ENCODE measurements at places on chromosomes 6 and 20. TPM values are rescaled to one million over a fixed set of nuclear protein-coding genes. Genes with fewer than 3 reads are reported as not detected.

- DNase-seq = no peak
Measured at GRCh38 chr6:26629359-26629758, 30.2 kb downstream of the ZNF322 start.

Gene ESR1
- 0.11 TPM for total RNA-seq

- no peak for DNase-seq
Measured at GRCh38 chr20:37522260-37523011, 1.4 kb downstream of the NNAT start.

Gene PLCB1
- total RNA-seq = 66.2 TPM

Gene SLC26A8
- total RNA-seq = 0.93 TPM

- DNase-seq = no peak
Measured at GRCh38 chr20:37681384-37682112, 12.3 kb upstream of the CTNNBL1 start.

Gene BANF2
- not detected for total RNA-seq

Gene SOBP
- 0.16 TPM for total RNA-seq

DNA sequence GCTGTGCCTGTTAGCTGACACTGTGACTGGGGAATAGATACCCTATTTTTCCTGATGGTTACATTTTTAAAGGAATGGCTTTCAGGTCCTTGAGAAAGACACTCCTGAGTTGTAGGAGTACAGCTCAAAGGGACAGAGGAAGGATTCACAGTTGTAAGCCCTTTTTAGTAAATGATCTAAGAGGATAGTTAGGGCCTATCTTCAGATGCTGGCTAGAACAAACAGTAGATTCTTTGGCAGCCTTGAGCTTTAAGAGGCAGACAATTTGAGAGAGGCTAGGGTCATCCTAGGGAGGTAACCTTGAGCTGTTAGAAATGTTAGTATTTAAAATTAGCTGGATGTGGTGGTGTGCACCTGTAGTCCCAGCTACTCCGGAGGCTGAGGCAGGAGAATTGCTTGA lies 111.5 kb downstream of the ZFAND3 start:
- DNase-seq = no peak

Gene BMP6
- total RNA-seq = 0.25 TPM

Gene ISM1
- total RNA-seq = not detected

Gene GLP1R
- 6.5 TPM for total RNA-seq

GRCh38 chr20:60262967-60263603 lies 304.9 kb downstream of the CDH26 start:
- peak; percentile 76 for DNase-seq

- DNase-seq = no peak
Measured at GRCh38 chr20:25534845-25535244, 50.5 kb downstream of the NINL start.

DNA sequence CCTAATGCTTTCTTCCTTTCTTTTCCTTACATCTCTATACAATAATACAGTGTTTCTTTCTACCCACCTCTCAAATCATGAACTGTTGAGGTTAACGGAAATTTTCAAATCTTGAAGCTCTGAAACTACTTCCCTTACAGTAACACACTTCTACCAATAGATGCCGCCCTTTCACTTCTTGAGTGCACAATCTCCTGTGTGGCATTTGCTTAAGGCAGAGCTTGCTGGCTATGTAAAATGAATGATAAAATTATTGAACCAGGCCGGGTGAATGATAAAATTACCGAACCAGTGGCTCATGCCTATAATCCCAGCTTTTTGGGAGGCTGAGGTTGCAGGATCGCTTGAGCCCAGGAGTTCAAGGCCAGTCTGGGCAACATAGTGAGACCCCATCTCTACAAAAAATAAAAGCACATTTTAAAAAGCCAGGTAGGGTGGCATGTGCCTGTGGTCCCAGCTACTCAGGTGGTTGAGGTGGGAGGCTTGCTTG lies 56.8 kb downstream of the KCNS1 start:
- peak; percentile 83 for DNase-seq

GRCh38 chr6:83429857-83430610 lies 817 bp downstream of the ME1 start:
- DNase-seq = no peak

Gene FRK
- not detected for total RNA-seq

DNA sequence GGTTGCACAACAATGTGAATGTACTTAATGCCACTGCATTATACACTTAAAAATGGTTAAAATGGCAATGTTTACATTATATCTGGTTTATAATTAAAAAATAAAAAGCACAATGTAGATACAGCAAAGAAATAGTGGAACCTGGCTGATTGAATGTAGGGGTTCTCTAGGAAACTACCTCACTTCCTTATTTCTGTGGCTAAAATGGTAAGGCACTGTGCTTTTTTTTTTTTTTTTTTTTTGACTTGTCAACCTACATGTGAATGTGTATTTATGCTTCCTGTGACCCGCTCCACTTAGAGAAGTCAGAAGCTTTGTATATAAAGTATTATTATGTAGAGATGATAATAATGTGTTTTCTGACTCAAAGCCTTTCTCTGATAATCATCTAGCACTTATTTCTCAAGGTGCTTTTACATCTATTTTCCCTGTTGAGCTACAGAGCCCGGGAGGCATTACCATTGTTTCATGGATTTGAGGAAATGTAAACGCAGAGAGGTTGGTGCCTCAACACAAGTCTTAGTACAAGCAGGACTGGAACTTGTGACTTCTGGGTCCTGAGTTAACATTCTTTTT lies 55.0 kb downstream of the SOX4 start:
- DNase-seq = no peak

DNA sequence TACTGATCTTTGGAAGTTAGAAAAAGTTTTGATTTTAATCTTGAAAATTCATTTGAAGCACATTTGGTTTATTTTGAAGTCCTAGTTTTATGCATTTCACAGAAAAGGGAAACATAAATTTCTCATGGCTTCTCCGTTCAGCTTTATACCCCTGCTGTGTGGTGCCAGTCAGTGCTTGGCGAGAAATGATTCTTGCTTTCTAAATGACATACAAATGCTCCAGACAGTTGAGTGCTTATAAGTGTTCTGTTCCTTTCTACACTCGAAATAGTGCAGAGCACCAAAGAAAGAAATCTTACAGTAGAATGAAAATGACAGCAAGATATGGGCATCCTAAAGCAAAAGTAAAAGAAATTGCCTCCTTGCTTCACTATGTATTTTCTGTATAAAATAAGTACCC lies 9.0 kb upstream of the ZNF292 start:
- DNase-seq = no peak

Data from natural killer cell (primary cell).